ENCODE measurements at places on chromosomes 1 and 21.

DNA sequence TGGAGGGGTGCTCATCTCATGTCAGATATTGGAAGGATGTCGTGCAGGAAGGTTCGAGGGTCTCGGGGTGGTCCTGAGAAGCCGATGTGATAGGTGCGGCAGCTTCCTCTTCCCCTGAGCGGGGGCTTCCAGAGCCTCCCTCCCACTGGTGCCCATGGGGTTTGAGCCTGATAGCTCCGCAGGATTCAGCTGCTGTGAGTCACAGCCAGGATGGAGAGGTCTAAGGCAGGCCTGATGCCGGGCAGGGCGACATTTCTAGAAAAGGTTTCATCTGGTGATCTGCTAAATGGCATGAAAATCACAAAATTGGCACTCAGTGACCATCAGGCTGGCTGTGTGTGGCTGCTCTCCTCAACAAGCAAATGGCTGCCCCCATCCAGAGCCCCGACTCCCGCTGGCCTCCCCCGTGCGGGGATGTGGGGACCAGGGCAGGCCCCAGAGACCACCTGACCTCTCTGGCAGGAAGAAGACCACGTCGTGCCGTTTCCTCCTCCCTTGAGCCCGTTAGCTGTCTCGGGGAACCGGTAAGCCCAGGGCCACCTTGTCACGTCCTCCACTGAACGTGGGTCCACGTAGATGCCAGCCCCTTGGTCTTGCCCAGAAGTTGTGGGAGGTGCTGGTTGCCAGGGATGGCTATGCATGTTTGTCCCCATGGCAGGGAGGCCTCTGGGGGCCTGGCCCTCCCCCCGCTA lies 66.1 kb downstream of the SKI start:
- no peak for DNase-seq

DNA sequence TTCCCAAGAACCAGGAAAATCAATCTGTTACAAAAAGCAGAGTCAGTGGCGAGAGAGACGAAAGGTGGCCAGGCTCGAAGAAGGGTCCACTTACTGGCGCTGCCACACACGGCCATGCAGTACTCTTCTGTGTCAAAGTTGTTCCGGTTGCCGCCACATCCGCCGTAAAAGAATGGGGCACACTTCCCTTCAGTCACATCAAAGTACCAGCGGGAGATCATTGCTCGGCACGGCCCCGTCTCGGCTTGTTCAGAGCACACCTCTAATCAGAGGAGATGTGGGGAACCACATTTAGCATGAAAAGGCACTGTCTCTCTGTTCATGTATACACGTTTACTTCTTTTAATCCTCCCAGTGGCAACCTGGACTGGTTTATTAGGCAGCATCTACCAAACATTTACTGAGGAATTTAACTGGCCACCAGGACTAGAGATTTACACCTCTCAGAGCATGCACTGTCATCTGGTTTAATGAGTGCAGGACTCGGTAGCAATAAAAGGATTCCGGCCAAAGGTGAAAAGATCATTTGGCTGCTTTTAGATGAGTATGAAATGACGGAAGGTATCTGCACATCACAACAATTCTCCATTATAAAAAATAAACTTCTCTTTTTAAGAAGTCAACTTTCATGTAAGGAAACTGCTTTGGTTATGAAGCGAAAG lies 170.5 kb downstream of the APP start:
- DNase-seq = no peak

GRCh38 chr21:39754811-39755210 lies 9.8 kb downstream of the IGSF5 start:
- DNase-seq = no peak

- DNase-seq = no peak
Observed at GRCh38 chr1:172607145-172607544, 51.8 kb upstream of the FASLG start.

- DNase-seq = peak; percentile 39
Observed at GRCh38 chr1:37794372-37795339, 1.0 kb downstream of the MANEAL start.

- DNase-seq = no peak
Observed at GRCh38 chr1:32771561-32772280, 45.4 kb downstream of the YARS1 start.

- no peak for DNase-seq
Observed at GRCh38 chr1:60427194-60427593, 353.6 kb upstream of the C1orf87 start.

GRCh38 chr1:192592517-192592916 lies 16.9 kb downstream of the RGS1 start:
- no peak for DNase-seq

- no peak for DNase-seq
Observed at GRCh38 chr1:100456880-100457279, 81.1 kb upstream of the GPR88 start.

GRCh38 chr1:92447033-92447681 lies 39.6 kb downstream of the GFI1 start:
- no peak for DNase-seq

- DNase-seq = no peak
Observed at GRCh38 chr1:88058205-88058604, 625.9 kb upstream of the PKN2 start.

DNA sequence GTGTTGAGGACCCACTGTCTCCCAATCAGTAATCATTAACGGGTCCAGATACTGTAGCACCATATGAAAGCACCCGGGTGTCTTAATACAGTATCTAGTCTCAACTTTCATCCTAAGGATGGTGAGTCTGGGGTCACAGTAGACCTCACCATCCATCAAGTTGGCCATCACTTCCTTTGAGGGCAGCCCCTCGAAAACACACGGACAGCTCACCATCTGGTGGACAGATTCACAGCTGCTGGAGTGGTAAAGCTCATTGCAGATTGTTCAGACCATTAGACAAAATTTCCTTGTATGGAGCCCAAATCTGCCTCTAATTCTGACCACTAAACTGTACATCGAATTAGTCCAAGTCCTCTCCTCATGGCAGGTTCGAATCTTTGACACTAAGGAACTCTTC lies 123.1 kb downstream of the PGBD5 start:
- DNase-seq = no peak

- no peak for DNase-seq
Observed at GRCh38 chr1:23444104-23444533, 19.6 kb upstream of the TCEA3 start.

DNA sequence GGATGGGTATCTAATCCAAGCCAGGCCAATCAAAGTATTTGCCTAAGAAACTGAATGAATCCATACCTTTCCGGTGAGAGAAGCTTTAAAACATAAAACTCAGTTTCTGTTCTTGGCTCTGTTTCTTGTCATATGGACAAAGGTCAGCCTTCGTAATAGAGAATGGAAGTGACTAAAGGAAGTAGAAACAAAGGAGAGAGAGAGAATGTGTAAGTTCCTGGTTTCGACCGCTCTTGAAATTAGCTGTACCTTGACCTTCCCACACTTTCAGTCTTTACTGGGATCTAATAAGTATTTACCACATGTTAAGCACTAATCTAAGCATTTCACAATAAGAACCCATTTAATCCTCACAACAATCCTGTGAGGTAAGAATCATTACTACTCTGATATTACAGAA lies 19.6 kb upstream of the CLCA4 start:
- no peak for DNase-seq
